COLO829 (cell line): ENCODE measurements at places on chromosomes 1 and 21.

- DNase-seq, result no peak
Measured at GRCh38 chr1:217275655-217276398, 355.1 kb downstream of the GPATCH2 start.

DNA sequence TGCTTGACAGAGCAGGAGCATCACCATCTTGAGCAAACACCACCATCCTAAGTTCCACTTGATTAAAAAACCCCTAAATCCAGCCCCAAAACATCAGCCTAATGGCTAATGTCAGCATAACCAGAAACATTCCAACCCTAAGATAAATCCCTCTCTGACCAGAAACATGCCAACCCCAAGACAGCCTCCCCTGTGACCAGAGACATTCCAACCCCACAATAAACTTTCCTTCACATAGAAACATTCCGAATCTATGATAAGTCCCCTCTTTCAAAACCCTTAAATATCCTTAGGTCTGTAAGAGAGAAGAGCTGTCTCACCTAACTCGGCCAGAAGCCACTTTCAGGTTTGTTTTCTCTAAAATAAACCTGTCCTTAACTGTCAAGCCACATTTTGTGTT lies 17.4 kb upstream of the SLC2A5 start:
- no peak for DNase-seq

DNA sequence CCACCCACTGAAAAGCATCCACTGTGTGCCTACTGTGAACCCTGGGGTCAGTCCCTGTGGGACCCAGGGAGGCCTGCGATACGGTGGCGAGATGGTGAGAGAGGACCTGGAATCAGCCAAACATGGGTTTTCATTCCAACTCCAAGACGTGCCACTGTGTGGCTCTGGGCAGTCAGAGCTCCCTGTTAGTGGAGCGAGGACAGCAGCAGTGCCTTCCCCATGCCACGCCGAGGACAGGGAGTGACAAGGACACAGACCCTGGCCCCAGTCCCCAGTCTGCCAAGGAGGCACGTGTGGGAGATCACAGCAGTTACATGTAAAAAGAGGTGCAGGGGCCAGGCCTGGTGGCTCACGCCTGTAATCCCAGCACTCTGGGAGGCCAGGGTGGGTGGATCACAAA lies 50.9 kb upstream of the TMEM51 start:
- DNase-seq, result no peak

- no peak for DNase-seq
Measured at GRCh38 chr1:76289692-76290091, 215.1 kb downstream of the ST6GALNAC3 start.

DNA sequence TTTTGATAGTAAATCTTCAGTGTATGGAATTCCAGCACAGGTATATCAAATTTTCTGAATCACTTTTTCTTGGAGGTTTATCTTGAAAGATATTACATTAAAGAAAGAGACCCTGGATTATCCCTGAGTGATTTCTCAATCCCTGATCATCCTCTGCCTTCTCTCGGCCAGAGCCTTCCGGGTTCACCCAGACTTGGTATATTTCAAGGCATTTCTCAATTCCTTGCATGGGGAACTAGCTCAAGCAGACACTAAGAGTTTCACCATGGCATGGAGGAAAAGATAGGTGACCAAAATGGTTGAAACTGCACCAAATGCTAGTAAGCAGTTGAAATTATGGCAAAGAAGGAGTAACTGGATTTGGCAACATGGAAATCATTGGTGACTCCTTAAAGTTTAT lies 5.7 kb downstream of the VAMP4 start:
- no peak for DNase-seq

GRCh38 chr1:53324321-53324720 lies 3.5 kb downstream of the LRP8 start:
- no peak for DNase-seq

- DNase-seq, result peak; percentile 28
Measured at GRCh38 chr21:46116776-46117585, 19.1 kb downstream of the COL6A2 start.

DNA sequence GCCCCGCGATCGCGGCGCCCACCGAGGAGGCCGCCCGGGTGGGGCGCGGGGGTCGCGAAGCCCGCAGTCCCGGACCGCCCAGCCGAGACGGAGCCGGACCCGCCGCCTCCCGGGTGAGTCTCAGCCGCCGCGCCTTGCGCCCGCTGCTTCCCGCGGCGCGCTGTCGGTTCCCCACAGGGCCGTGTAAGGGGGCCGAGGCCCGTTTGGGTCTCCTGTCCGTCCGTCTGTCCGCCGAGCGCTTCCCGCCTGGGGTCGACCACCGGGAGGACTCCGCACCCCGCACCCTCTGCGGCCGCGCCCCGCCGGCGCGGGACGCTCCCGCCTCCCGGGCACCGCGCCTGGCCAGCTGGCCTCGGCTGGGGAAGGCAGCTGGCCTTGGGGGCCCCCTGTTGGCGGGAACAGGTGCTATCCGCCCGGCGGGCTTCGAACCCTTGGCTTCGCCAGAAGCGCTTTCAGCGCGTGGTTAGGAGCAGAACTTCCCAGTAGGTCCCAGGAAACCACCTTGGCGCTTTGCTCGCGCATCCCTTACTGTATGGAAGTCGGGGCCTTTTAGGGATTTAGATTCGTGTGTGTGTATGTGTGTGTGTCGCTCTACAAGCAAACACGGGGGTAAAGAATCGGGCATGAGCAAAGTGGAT lies 414 bp downstream of the TMEM51 start:
- DNase-seq, result no peak

GRCh38 chr1:98048751-98049325 lies 128.0 kb upstream of the DPYD start:
- DNase-seq, result no peak

DNA sequence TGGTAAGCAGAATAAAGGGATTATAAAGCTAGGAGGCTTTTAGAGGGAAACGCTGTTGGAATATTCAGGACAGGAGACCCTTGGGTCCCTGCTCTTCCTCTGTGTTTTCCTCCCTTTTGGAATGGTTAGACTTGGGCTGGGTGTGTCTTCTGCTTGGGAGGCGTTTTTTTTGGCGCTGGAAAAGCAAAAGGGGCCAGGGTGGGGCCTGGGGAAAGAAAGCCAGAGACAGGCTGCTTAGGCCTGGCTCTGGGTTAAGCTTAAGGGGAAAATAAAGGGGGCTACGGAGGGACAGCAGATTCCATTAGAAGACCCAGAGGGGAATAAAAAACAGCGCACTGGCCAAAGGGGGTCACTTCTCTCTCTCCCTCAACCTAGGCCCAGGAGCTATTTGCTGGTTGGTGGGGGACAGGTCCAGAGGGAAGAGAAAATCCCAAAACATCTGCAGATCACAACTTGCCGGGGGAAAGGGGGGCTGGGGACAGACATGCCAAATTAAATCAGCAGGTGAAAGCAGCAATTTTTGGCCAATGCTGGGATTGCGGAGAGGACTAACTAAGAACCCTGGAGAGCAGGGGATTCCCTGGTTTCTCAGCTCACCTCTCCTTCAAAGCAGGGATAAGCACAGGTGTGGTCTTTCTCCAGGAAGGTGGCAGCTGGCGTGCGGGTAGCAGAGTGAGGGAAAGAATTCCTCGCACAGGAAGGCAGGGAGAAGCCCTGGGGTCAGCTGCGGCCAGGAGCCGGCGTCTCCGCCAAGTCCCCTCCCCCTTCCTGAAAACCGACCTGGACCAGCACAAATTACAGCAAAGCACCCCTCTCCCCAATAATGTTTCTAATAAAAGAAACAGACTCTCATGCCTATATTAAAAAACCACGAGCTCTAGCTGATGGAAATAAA lies 82.2 kb upstream of the AK4 start:
- no peak for DNase-seq

DNA sequence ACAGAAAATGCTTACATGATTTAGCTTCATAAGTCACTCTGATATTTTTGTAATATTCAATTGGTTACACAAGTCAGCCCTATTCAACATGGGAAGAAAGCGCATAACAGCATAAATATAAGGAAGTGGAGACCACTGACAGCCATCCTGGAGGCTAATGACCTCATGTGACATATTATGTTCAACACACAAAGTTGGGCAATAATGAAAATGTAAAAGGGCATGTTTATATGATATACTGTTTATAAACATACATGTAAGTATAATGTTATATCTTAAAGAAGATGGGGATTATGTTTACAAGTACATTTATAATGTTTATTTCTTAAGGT lies 30.2 kb downstream of the EVI5 start:
- DNase-seq, result no peak

DNA sequence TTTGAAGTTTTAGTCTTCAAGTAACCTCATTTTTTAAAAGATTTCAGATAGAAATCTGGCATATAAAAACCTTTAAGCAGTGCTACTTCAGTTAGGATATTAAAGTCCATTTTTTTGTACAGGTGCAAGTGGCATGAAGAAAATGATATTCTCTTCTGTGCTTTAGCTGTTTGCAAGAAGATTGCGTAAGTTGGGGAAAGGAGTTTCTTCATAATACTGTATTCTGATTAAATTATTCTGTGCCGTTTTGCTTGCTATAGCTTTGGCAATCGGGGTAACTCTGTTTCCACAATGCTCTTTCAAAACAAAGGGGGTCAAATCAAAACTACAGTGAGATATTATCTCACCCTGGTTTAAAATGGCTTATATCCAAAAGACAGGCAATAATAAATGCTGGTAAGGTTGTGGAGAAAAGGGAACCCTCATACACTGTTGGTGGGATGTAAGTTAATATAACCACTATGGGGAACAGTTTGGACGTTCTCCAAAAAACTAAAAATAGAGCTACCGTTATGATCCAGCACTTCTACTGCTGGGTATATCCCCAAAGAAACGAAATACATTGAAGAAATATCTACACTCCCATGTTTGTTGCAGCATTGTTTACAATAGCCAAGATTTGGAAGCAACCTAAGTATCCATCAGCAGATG lies 27.1 kb downstream of the MAEL start:
- DNase-seq, result no peak

DNA sequence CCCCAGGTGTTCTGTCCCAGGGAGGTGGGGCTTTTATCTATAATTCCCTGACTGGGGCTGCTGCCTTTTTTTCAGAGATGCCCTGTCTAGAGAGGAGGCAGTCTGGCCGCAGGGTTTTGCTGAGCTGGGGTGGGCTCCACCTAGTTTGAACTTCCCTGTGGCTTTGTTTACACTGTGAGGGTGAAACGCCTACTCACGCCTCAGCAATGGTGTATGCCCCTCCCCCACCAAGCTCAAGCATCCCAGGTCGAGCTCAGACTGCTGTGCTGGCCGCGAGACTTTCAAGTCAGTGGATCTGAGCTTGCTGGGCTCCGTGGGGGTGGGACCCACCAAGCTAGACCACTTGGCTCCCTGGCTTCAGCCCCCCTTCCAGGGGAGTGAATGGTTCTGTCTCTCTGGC lies 124.3 kb downstream of the CENPF start:
- DNase-seq, result no peak

DNA sequence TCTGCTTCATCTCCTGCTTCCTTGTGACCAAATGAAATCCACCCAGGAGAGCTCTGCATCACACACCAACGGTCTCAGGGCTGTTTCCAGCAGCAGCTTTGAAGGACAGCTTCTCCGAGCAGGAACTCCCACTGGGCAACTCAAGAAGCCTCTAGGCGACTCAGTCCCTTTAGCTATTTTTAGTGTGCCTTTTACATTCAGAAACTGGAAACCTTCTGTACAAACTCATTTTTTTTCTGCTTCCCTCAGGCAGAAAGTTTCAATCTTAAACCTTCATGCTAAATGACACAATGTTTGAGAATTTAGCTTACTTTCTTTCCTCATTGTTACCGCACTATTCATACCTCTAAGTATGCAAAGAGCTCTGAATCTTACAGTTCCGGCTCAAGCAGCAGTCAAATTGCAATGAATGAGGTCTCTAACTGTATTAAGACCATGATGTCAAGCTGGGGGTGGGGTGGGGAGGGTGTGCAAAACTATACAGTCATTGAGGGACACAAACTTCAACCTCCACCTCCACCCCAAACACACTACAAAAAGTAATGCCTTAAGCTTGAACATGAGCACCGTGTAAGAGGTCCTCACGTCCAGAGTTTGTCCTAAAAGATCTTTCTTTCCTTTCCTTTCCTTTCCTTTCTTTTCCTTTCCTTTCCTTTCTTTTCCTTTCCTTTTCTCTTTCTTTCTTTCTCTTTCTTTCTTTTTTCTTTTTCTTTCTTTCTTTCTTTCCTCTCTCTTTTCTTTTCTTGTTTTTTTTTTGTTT lies 16.4 kb upstream of the TARBP1 start:
- peak; percentile 54 for DNase-seq

GRCh38 chr1:44312399-44313196 lies 42.5 kb downstream of the ERI3 start:
- DNase-seq, result no peak

DNA sequence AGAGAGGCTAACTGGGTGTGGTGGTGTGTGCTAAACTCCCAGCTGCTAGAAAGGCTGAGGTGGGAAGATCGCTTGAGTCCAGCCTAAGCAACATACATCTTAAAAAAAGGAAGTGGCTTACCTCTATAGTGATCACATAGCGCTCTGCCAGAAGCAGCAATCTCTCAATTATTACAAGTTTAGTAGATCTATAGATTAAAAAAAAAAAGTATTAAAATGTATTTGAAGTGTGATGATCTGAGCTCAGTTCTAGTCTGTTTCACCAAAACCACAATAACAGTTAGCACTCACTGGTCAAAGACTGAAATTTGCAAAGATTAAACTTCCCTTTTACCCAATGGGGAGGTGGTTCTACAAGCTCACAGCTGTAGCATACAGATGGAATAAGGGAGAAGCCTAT lies 76.3 kb downstream of the USP24 start:
- no peak for DNase-seq

GRCh38 chr1:55938861-55939260 lies 640.5 kb downstream of the PLPP3 start:
- DNase-seq, result no peak

DNA sequence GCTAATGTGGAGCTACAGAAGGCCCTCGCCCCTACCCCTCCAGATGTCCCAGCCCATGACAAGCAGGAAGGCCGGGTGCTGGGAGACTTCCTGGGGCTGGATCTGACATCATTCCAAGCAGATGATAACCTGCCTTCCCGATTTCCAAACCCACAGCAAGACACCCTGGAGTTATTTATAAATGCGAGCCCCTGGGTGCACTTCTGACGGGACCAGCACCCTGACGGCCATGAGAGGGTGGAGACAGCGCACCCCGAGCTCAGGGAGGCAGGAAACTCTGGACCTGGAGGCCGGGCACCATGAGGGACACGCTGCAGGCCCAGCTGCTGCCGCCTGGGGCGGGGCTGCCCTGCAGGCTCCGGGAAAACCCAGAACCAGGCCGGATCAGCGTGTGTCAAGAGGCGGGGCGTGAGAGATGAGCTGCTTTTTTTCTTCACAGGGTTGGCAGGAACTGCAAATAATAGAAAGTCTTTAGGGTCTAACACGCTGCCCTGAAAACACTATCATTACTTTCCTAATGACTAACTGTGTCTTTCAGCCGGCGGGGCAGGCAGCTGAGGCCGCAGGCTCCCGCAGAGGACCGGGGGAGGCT lies 2.5 kb upstream of the PCBP3 start:
- no peak for DNase-seq

- no peak for DNase-seq
Measured at GRCh38 chr1:161198897-161199431, at the start of gene ADAMTS4. Gene ADAMTS4, minus strand, starts transcription at chr1:161199054. Its CDS starts 427 bp downstream, at chr1:161198627.

GRCh38 chr1:243409284-243409683 lies 153.4 kb downstream of the SDCCAG8 start:
- peak; percentile 10 for DNase-seq

GRCh38 chr1:46062651-46063319 lies 69.6 kb downstream of the PIK3R3 start:
- peak; percentile 17 for DNase-seq
